CD4-positive, alpha-beta T cell treated with Interleukin-6 at 100 ng/mL for 8 hours (primary cell): ENCODE measurements at places on chromosomes 5 and 9.
A peak's percentile ranks its signal among the peaks of the same experiment; 100 is the strongest.

GRCh38 chr5:135393691-135394090 is 5.3 kb downstream of the MACROH2A1 start:
- no peak for DNase-seq

DNA sequence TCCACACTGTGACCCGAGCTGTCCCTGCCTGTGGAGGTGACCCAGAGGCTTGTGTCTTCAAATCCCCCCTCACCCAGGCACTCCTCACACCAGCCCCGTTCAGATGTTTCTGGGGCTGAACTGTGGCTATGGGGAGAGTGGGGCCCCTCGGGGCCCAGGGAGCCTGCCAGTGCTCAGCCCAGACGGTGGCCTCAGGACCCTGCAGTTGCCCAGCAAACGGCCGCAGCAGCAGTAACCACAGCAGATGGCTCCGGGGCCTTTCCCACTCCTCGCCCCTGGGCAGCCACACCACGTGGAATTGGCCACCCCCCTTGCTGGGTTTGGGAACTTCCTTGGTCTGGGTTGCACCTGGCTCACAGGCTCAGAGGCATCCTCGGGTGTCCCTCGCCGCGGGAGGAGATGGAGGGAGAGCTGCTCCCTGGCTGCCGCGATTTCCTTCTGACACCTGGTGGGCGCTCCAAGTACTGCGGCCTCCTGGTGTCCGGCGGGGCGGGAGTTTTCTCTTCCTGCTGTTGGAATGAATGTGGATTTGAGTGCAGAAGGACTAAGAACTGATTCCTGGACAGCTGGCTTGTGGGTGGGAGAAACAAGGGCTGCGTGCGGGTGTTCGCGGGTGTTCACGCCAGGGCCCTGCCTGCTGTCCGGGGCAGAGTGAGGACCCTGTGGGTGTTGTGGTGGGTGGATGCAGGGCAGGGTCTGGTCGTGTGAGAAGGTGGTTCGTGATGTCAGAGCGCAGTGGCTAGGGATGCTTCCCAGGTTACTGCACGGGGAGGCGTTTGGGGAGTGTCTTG is 97.5 kb downstream of the COL5A1 start:
- DNase-seq, result peak; percentile 12

- no peak for DNase-seq
Observed at GRCh38 chr5:37723162-37723961, 116.5 kb downstream of the GDNF start.

- DNase-seq, result no peak
Observed at GRCh38 chr5:151144275-151144674, 13.3 kb downstream of the ANXA6 start.

- DNase-seq, result no peak
Observed at GRCh38 chr5:152686931-152687330, 281.9 kb upstream of the NMUR2 start.

DNA sequence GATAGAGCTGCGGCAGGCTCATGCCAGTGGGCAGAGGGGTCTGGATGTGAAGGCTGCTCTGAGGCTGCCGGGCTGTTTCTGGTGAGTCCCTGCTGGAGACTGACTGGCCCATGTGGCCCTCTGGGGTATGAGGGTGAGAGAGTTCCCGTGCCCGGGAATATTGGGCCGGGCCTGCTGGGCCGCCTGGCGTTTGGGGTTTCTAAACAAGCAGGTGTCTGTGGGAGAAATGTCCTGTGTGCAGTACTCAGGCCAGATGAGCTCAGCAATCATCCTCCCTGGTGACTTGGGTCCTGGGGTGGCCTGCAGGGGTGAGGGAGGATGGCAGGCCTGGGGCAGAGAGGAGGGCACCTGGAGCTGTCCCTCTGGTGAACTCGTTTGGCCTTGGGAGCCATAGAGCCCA is 74.9 kb downstream of the MACROH2A1 start:
- no peak for DNase-seq

DNA sequence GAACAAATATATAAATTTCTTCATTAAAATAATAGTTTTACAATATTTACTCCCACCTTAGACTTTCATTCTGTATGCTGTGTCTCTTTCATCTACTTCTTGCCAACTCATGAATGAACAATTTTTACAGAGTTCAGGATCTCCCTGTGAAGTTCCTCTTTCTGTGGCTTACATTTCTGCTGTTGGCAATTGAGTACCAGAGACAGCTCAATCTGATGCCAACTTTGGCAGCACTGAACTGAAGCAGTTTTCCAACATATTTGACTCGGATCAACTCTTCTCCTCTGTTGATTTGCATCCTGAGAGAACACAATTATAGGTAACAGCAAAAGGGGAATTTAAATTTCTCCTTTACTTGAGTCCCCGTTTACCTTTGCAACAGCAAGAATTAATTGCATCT is 1262.2 kb downstream of the EFNA5 start:
- DNase-seq, result no peak

- peak; percentile 23 for DNase-seq
Observed at GRCh38 chr9:122991370-122991830, 42.1 kb upstream of the GPR21 start.
